ENCODE measurements at places on chromosomes 6 and 20.
A peak's percentile ranks its signal among the peaks of the same experiment; 100 is the strongest.

DNA sequence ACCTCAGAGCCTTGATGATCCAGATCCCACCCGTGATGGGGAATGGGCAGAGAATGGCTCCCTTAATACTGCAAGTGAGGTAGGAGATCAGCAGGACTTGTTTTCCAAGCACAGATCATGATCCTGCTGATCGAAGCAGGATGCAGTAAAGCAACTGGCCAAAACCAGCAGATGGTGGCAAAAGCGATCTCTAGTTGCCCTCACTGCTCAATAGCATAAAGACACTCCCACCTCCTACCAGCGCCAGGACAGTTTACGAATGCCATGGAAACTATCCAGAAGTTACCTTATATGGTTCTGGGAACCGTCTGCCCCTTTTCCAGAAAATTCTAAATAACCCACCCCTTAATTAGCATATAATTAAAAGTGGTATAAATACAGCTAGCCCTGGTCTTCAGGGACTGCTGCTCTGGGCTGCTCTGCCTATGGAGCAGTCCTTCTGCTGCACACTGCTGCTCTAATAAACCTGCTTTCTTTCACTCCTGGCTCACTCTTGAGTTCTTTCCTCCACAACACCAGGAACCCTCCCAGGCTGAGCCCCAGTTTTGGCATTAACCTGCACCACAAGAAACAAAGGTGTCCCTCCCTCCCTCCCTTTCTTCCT is 415.8 kb downstream of the PREX1 start:
- DNase-seq, result no peak

GRCh38 chr20:50450881-50451752 is 59.1 kb upstream of the PTPN1 start:
- peak; percentile 62 for DNase-seq

DNA sequence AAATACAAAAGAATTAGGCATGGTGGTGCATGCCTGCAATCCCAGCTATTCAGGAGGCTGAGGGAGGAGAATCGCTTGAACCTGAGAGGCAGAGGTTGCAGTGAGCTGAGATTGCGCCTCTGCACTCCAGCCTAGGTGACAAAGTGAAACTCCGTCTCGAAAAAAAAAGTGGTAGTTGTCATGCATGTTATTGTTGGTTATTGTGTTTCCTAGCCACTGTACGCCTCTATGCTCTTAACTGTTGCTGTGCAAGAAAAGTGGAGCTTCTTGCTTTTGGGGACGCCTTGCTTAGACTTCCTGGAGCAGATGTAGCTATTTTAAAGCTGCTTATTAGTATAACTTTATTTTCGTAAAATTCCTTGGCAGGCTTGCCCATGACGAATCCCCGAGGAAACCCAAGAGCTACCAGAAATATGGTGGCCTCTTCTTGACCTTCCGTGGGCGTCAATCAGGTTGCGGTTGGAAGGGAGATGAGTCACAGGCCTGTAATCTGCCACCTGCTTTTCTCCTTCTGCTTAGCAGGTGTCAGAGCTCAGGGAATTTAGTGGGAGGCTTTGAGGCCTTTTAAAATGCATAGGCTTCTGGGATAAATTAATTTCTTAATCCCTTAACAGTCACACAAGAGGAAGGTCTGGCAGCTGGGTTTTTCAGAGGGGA is 17.3 kb downstream of the GABRR2 start:
- no peak for DNase-seq

GRCh38 chr6:155523821-155524651 is 68.4 kb upstream of the NOX3 start:
- DNase-seq, result peak; percentile 33

DNA sequence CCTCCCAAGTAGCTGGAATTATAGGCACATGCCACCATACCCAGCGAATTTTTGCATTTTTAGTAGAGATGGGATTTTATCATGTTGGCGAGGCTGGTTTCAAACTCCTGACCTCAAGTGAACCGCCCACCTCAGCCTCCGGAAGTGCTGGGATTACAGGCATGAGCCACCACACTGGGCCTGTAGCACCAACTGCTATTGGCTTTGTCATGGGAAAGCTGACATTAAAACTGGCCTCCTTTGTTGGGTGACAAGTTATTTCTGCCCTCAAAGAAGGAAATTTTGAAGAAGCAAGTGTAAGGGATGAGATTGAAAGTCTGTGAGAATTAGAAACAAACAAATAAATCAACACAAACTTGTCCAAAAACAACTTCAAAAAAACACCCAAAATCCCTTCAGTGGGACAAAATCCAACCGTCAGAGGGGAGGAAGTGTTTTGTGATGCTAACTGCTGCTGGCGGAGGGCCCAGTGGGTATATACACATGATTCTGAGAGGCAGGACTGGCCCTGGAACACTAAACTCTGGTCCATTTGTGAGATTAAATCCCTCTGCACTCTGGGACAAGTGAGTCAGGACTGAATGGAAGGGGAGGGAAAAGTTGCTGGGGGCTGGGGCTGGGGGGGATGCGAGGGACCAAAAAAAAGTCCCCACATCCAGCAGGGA is 87.5 kb upstream of the NAA20 start:
- no peak for DNase-seq

GRCh38 chr6:85684133-85684808 is 41.6 kb upstream of the SYNCRIP start:
- no peak for DNase-seq

- no peak for DNase-seq
Observed at GRCh38 chr20:62606551-62607201, 35.6 kb upstream of the SLCO4A1 start.

Data from H1 (cell line).